ENCODE measurements at places on chromosomes 2 and 18.
A peak's percentile ranks its signal among the peaks of the same experiment; 100 is the strongest.

- H3K4me3 ChIP-seq: no peak overlapping the region
Observed at GRCh38 chr2:222828572-222828971, 32.3 kb upstream of the ACSL3 start.

DNA sequence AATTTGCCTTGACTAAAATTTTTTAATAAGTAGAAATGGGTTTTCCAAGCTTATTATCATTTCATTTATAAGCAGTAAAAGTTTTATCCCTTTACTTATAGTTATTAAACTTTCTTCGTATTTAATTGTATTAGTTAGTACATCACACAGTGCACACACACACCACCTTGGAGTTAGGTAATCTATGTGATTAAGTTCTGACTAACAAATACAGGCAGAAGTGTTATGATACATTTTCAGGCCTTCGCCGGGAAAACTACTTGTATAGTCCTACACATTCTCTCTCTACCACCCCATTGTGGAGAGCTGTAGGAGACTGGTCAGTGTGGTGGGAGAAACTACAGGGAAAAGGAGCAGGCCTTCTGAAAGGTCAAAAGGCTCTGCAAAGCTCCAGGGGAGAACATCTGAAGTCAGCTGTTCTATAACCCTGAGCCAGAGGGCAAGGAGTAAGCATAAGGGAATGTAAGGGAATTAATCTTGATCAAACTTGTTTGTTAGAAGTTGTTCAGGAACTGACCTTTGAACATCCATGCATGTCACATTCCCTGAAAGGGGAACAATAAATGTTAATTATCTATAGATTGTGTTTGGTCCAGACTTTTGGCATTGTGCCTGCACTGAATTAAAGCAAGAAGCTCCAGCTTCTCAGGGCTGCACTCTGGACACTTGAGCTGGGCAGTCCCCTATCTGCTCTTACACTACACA, 231.7 kb downstream of the FSIP2 start:
- H3K27ac ChIP-seq: peak overlapping the region; percentile 28
- H3K27me3 ChIP-seq: no peaks in the 10 kb centered on the region
- H3K4me3 ChIP-seq: no peak overlapping the region
- peak; percentile 4 for DNase-seq
- no peaks in the 10 kb centered on the region for H3K36me3 ChIP-seq

- H3K4me1 ChIP-seq: no peaks in the 10 kb centered on the region
- no peak overlapping the region for H3K4me3 ChIP-seq
- H3K27ac ChIP-seq: peak overlapping the region; percentile 79
- peaks cover 67% of the 10 kb centered on the region for H3K36me3 ChIP-seq
- no peaks in the 10 kb centered on the region for H3K27me3 ChIP-seq
Observed at GRCh38 chr18:58388736-58389135, 240.2 kb downstream of the ALPK2 start.

DNA sequence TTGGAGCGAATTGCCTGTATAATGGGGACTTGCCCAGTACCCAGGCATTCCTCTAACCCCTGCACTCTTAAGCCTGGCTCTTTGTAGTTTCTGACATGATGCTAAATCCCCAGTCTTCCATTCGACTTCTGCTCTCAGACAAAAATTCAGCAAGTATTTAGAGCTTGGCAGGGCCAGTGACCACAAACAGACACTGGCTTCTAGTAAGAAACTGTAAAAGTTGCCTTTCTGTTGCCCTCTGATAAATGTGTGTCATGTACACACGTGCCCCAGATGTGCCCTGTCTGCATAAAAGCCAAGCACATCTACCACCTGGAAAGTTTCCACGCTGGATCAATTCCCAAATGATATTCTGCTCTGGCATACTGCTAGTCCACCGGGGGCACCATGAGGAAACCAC, 18.0 kb downstream of the PAX3 start:
- H3K4me1 ChIP-seq: no peaks in the 10 kb centered on the region
- no peak overlapping the region for H3K4me3 ChIP-seq
- no peak for DNase-seq
- no peaks in the 10 kb centered on the region for H3K36me3 ChIP-seq
- no peak overlapping the region for H3K27ac ChIP-seq

DNA sequence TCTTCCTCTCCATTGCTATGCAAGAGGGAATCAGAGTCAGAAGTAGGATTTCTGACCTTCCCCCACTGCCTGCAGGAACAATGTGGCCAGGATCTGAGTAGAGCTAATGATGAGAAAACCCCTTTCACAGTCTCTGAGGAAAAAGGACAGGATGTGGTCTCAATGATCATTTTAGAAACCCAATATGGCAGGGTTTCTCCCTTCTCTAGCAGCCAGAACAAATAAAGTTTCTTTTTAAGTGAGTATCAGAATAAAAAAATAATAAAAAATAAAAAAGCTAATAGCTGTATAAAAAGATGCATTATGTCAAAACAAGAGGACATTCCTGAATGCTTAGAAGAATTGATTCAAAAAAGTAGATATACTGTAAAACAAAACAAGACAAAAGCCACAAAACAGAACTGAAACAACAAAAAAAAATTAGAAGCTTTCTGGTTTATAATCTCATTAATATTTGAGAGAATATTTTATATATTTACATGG, 1124.9 kb upstream of the ZEB2 start:
- H3K36me3 ChIP-seq: no peaks in the 10 kb centered on the region
- H3K4me1 ChIP-seq: no peaks in the 10 kb centered on the region
- H3K27me3 ChIP-seq: no peaks in the 10 kb centered on the region
- no peak for DNase-seq
- no peak overlapping the region for H3K4me3 ChIP-seq
- no peak overlapping the region for H3K27ac ChIP-seq

GRCh38 chr2:55887351-55887750, 36.2 kb downstream of the EFEMP1 start:
- H3K27ac ChIP-seq: no peak overlapping the region
- H3K36me3 ChIP-seq: peaks cover 6% of the 10 kb centered on the region
- H3K4me1 ChIP-seq: peaks cover 45% of the 10 kb centered on the region
- no peak for DNase-seq
- no peak overlapping the region for H3K4me3 ChIP-seq
- no peaks in the 10 kb centered on the region for H3K27me3 ChIP-seq

- H3K4me3 ChIP-seq: peak overlapping the region; percentile 100
- H3K4me1 ChIP-seq: peaks cover 15% of the 10 kb centered on the region
Observed at GRCh38 chr2:159712929-159713420, 669 bp downstream of the MARCHF7 start.

- peak overlapping the region; percentile 89 for H3K4me3 ChIP-seq
- DNase-seq: no peak
- no peaks in the 10 kb centered on the region for H3K27me3 ChIP-seq
- H3K36me3 ChIP-seq: peaks cover 37% of the 10 kb centered on the region
- peaks cover 78% of the 10 kb centered on the region for H3K4me1 ChIP-seq
- peak overlapping the region; percentile 74 for H3K27ac ChIP-seq
Observed at GRCh38 chr2:11746807-11747459, 501 bp downstream of the LPIN1 start.

DNA sequence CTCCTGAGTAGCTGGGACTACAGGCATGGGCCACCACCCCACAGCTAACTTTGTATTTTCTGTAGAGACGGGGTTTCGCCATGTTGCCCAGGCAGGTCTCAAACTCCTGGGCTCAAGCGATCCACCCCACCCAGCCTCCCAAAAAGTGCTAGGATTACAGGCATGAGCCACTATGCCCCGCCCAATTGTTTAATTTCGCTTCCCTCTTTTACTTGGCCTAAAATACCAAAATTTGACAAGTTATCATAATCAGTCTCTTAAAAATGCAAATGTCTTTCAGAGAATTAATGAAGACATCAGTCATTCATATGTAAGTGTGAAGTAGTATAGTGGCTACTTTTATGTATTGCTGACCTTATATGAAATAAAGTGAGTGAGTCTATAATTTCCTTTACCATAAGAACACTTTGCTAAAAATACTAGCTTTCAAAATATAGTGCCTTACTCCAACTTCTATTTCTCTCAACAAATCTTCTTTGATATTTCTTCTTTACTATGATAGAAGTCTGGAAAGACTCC, 9.8 kb downstream of the FBXO11 start:
- peaks cover 34% of the 10 kb centered on the region for H3K4me1 ChIP-seq
- DNase-seq: no peak
- H3K4me3 ChIP-seq: no peak overlapping the region

- H3K36me3 ChIP-seq: no peaks in the 10 kb centered on the region
- H3K4me3 ChIP-seq: no peak overlapping the region
- peaks cover 18% of the 10 kb centered on the region for H3K27me3 ChIP-seq
- DNase-seq: no peak
- H3K4me1 ChIP-seq: no peaks in the 10 kb centered on the region
- H3K27ac ChIP-seq: no peak overlapping the region
Observed at GRCh38 chr2:65658881-65659280, 226.5 kb upstream of the SPRED2 start.

GRCh38 chr2:71066856-71067255, 1.6 kb upstream of the NAGK start:
- peaks cover 28% of the 10 kb centered on the region for H3K27me3 ChIP-seq
- peaks cover 27% of the 10 kb centered on the region for H3K4me1 ChIP-seq
- H3K4me3 ChIP-seq: no peak overlapping the region
- peaks cover 23% of the 10 kb centered on the region for H3K36me3 ChIP-seq
- no peak overlapping the region for H3K27ac ChIP-seq
- DNase-seq: no peak

DNA sequence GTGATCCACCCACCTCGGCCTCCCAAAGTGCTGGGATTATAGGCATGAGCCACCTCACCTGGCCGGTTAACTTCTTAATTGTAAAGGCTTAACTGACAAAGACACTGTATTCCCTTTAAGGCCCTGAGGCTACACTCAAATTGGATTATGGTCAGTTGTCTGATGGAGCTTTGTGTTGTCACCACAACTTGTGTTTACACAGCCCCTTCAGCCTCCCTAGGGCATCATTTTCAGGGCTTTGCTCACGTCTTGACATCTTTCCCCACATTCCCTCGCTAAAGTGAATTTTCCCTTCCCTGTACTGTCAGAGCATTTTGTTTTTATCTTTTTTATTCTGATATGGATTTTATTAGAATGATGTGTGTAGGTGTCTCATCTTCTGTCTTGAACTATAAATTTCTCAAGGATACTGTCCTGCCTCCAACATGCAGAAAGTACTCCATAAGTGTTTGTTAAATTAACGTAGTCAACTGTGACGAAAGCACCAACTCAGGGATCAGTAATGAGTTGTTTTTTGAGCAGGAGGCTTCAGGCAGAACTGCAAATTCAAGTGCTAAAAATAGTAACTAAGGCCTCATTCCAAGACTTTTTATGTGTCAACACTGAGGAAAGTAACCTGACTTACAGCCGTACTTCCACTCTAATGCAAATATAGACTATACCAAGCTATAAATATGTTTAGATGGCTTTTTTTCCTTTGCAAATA, 77.1 kb upstream of the NARS1 start:
- no peaks in the 10 kb centered on the region for H3K27me3 ChIP-seq
- H3K36me3 ChIP-seq: peaks cover 29% of the 10 kb centered on the region
- no peak overlapping the region for H3K4me3 ChIP-seq
